Activated CD4-positive, CD25-positive, alpha-beta regulatory T cell (primary cell): ENCODE measurements at places on chromosomes 4 and X.

GRCh38 chrX:46953597-46953996, 41.4 kb downstream of the JADE3 start:
- DNase-seq, result no peak

DNA sequence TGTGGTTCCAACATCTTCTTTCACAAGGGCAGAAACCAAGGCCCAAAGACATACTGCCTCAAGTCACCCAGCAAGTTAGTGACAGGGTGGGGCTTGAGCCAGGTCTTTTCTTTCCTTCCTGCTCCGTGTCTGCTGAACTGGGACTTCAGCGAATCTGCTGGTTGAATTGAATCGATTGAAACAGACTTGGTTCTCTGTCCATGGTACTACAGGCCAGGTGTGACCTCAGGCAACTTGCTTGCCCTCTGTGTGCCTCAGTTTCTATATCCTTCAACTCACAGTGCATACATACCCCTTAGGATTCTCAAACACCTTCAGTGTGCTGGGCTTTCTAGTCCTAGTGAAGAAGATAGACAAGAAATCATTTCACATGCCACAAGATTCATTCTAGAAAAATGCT, 2.0 kb upstream of the ABLIM2 start:
- DNase-seq, result no peak

DNA sequence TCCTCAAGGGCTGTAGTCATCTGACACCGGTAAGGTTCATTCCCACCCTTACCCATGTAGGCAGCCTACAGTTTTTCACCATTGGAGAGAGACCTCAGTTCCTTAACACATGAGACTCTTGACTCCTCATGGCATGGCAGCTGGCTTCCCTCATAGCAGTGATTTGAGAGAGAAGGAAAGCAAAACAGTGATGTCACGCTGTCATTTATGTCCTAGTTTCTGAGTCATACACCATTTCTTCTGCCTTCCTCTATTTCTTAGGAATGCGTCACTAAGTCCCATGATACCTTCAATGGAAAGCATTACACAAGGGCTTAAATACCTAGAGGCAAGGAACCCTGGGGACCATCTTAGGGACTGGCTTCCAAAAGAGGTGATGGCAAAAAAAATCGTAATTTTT, 226.1 kb downstream of the SPCS3 start:
- no peak for DNase-seq

GRCh38 chr4:17523662-17524061, 8.7 kb downstream of the CLRN2 start:
- DNase-seq, result no peak

GRCh38 chr4:3827616-3828492, 61.7 kb downstream of the ADRA2C start:
- DNase-seq, result no peak

- DNase-seq, result no peak
These were observed 9.2 kb upstream of the SYNPO2 start for GRCh38 chr4:118879409-118879808.

- no peak for DNase-seq
These were observed 27.5 kb upstream of the HERC5 start for GRCh38 chr4:88429401-88429800.

GRCh38 chrX:2974961-2975360, 31.4 kb upstream of the ARSH start:
- no peak for DNase-seq

DNA sequence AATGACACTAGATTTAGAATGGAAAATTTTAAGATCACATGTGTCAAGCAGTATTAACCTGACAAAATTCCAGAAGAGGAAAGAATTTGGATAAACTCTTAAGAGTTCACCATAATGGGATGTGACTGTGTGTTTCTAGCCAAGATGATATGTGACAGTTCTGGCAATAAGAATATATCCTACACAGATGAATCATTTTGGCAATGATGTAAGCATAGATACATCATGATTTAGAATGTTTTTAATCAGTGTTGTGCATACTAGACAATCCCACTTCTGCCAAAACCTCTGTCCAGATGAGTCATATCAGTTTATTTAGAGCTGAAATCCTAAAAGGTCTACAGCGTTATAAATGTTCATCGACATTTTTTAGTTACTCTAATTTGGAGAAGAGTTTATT, 48.8 kb downstream of the PTCHD1 start:
- no peak for DNase-seq

DNA sequence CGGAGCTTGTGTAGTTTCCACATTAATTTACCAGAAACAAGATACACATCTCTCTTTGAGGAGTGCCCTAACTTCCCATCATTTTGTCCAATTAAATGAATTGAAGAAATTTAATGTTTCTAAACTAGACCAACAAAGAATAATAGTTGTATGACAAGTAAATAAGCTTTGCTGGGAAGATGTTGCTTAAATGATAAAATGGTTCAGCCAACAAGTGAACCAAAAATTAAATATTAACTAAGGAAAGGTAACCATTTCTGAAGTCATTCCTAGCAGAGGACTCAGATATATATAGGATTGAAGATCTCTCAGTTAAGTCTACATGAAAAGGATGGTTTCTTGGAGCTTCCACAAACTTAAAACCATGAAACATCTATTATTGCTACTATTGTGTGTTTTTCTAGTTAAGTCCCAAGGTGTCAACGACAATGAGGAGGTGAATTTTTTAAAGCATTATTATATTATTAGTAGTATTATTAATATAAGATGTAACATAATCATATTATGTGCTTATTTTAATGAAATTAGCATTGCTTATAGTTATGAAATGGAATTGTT, at the start of gene FGB:
TSS of gene FGB (plus strand) at position 315 of the 558 bp plus-strand sequence. CDS start at position 323, 8 bp downstream.
- DNase-seq, result no peak

DNA sequence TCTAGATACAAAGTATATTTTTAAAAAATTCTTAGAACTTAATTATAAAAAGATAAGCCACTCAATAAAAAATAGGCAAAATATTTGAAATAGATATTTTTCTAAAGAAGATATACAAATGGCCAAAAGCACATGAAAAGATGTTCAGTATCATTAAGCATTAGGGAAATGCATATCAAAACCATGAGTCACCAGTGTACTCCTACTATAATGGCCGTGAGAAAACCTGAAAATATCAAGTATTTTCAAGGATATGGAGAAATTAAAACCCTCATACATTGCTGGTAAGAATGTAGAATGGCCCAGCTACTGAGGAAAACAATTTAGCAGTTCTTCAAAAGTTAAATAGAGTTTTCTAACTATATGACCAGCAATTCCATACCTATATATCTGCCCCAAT, 337.9 kb downstream of the CAMK2D start:
- DNase-seq, result no peak

- DNase-seq, result no peak
These were observed 13.0 kb downstream of the CORIN start for GRCh38 chr4:47824840-47825239.

GRCh38 chr4:36609661-36610060, 328.2 kb downstream of the DTHD1 start:
- DNase-seq, result no peak

DNA sequence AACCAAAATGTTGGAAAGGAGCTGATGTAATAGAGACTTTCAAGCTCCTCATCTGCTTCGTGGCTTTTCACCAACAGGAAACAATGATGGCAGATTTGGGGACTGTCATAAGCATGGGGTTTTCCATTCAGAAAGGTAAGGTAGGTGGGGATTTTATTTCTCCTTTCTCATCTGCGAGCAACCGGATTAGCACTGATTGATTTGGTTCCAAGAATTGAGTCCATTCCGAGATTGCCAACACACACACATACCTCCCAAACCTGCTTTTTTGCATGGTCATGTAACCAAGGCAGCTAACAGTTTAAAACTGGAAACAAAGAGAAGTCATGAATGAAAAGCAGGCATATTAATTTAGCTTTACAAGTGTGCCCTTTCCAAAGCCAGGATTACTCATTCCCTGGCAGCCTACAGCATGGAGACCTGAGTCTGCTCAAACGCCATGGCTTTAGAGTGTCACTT, 63.0 kb upstream of the LNX1 start:
- DNase-seq, result no peak

DNA sequence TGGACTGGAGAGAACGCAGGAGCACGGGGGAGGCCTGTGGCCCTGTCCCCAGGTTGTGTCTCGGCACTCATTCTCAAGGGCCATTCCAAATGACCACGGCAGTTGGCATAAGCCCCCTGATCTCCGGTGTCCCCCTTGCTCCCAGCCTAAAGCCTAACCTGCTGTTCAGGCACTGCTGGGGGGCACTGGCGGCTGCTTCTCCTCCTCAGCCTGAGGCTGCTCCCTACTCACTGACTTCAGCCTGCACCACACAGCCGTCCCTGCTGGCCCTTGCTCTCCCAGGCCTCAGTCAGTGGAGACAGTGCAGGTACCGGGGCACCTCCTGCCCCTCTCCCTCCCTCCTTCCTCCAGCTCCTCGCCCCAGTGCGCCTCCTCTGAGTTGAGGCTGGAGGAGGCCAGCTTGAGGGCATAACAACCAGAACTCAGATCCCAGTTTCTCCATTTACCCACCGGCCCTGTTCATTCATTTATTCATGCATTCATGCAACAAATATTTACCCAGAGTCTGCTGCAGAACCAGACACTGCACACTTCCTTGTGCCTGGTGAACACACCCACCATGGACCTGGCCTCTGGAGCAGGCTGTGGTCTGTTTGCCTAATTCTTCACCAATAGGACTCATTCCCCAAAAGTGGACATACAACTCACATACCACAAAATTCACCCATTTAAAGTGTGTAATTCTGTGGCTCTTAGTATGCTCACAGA, 65.0 kb downstream of the CPZ start:
- DNase-seq, result no peak

GRCh38 chr4:138655985-138656384, 359.6 kb upstream of the NOCT start:
- no peak for DNase-seq

GRCh38 chr4:55609393-55609866, 17.4 kb upstream of the PDCL2 start:
- DNase-seq, result no peak

- DNase-seq, result no peak
These were observed 466.0 kb downstream of the DMD start for GRCh38 chrX:32745323-32745722.

DNA sequence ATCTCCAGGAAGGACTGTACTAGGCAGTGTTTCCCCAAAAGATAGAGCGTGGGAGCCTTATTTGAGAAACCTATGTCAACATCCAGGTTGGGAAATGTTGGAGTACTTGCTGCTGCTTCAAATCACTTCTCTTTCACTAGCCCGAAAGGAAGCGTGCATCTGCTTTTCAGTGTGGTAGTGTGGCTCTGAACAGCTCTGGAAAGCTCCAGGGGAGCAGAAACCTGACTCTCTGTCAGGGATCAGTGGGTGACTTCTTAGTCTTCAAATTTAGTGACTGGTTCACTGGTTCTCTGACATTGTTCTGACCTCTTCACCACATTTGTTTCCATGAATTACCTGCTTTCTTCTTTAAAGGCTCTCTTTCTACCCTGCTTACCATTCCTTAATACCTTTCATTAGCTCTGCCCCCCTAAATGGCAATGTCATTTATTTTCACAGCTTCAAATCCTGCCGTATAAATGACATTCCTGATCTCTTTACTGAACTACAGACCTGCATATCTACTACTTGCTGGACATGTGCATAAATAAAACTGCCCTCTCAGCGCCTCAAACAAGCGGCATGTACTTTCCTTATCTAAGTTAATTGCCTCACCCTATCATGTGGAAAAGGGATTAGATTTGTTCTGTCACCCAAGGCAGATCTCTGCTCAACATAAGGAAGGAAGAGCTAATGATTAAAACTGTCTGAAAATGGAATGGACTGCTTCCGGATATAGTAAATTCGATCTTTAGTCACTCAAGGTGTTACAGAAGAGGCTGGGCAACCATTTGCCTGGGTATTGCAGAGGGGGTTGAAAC, 37.0 kb downstream of the DLG3 start:
- no peak for DNase-seq

DNA sequence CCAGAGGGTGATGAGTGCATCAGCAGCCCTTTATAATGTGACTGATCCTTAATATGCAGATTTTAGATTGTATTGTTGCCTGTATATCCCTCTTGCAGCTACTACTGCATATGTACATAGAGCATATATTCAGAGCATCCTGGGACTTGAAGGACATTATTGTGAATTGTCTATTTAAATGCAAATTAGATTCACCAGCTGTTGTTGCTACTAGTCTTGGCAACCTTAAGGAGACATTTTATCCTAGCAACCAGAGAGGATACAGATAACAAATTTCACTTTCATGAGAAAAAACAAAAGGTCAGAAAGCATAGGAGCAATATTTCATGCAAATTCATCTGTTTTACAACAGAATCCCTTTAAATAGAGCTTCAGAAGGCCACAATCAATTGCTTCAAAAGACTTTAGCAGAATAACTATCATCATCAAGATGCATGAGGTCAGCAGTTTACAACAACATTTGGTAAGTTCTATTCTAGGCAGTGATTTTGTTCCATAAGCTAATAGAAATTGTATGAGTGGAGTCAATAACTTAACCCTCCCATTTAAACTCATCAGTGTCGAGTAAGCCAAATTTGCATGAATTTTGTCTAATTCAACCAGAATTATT, 148.6 kb downstream of the GC start:
- no peak for DNase-seq

GRCh38 chr4:3868211-3869173, 102.3 kb downstream of the ADRA2C start:
- DNase-seq, result no peak

GRCh38 chr4:183610033-183610432, 49.0 kb downstream of the RWDD4 start:
- no peak for DNase-seq

- no peak for DNase-seq
These were observed 20.1 kb downstream of the IGFBP7 start for GRCh38 chr4:57090079-57090478.

- no peak for DNase-seq
These were observed 11.0 kb upstream of the DUSP9 start for GRCh38 chrX:153635788-153636668.
